ENCODE measurements at places on chromosomes 12 and 14.

- peaks cover 1% of the 10 kb centered on the region for H3K4me1 ChIP-seq
- H3K27me3 ChIP-seq: peaks cover 28% of the 10 kb centered on the region
- H3K27ac ChIP-seq: no peak within 1 kb of the TSS
- no peaks in the 10 kb centered on the region for H3K36me3 ChIP-seq
Measured at GRCh38 chr12:51907083-51907855, at the start of gene ACVRL1. ACVRL1 (plus strand) TSS chr12:51907504; CDS start chr12:51912475, 4,971 bp downstream.

DNA sequence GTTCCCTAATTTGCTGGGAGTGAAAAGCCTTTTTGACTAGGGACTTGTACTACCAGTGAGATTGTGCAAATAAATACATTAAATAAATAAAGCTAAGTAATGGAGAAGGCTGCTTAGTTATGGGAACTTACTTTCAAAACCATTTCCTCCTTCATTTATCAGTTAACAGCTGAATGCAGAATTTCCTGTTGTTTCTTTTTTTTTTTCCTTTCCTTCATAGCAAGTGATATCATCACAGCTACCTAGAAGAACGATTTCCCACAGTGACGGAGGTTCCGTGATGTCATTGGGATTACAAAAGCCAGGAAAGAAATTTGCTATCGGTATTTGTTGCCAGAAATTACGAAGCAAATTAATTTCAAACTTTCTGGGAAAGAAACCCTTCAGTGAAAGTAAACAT is 42.1 kb upstream of the SOCS2 start:
- H3K4me3 ChIP-seq: no peak overlapping the region
- peaks cover 9% of the 10 kb centered on the region for H3K4me1 ChIP-seq
- no peak overlapping the region for H3K27ac ChIP-seq
- DNase-seq: no peak
- no peaks in the 10 kb centered on the region for H3K36me3 ChIP-seq

DNA sequence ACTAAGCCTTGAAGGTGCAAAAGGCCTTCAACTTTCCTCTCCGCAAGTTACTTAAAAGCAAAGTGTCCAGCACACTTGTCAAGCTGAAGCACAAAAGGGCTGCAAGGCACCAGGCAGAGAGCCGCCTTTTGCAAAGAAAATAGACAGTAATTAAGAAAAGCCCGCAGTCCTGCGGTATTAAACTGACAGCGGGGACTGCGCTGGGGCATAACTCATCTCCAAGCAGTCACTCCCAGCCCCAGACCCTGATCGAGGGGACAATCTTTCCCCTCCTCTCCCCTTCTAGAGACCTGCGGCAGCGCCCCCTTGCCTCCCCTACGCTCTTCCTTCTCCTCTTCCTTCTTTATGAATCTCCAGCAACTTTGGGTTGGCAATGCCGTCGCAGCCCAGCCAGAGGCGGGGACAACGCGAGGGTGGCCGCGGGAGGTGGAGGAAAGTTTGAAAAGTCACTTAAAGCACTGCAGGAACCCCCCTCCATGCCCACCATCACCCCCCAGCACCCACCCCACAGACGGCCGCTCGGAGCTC is 200.9 kb upstream of the CAND1 start:
- H3K36me3 ChIP-seq: no peaks in the 10 kb centered on the region
- peaks cover 33% of the 10 kb centered on the region for H3K27me3 ChIP-seq
- H3K4me1 ChIP-seq: peaks cover 25% of the 10 kb centered on the region
- H3K4me3 ChIP-seq: peak overlapping the region; percentile 84
- H3K27ac ChIP-seq: peak overlapping the region; percentile 62
- DNase-seq: peak; percentile 14

DNA sequence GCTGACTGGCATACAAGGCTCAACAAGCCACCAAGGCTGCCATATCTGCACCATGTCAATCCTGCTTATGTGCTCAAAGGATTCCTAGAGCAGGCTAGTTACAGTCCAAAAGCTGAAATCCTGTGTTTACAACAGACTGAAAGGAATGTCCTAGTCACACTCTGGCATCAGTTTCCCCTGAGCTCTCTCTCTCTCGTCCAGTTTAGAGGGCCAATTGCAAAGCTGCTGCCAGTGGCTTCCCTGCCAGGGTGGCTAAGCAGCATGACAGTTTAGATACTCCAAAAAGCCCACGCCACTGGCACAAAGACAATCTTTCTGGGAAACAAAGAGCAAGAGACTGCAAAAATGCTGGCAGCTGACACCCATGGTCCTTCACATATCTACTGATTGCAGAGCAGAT is 392.1 kb downstream of the RPS29 start:
- no peak overlapping the region for H3K4me3 ChIP-seq
- H3K36me3 ChIP-seq: no peaks in the 10 kb centered on the region
- H3K27ac ChIP-seq: no peak overlapping the region
- DNase-seq: no peak

GRCh38 chr14:57058319-57058718 is 210.4 kb downstream of the EXOC5 start:
- peaks cover 11% of the 10 kb centered on the region for H3K27me3 ChIP-seq
- no peak overlapping the region for H3K27ac ChIP-seq

DNA sequence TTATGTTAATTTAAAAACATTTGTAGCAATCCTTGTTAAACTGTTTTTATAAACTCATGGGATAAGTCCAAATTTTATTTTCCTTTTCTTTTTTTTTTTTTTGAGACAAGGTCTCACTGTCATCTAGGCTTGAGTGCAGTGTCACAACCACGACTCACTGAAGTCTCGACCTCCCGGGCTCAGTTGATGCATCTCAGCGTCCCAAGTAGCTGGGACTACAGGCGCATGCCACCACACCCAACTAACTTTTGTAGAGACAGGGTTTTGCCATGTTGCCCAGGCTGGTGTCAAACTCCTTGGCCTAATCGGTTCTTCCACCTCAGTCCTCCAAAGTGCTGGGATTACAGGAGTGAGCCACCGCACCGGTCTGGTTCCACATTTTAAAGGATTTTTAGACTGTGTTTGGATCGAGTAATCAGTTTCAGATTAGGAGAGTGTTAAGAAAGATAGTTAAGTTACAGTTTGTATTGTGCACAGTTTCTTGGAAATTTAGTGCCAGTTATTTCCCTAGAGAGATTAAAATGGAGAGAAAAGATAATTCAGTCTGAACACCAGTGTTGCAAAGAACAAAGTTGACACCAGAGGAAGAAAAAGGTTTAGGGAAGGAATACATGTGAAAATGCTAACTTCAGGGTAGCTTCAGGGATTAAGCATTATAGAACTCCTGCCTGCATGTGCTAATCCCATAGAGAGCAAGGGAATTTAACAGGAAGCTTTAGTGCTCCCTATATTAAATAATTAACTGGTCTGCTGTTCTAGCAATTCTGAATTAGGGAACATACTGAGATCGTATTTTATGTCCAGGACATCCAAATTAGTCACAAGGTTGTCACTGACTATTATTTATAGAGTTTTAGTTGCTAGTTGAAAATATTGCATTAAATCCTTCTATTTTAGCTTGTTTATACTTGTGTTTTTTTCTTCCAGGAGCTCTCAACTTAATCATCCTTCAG is 10.1 kb downstream of the RAP1B start:
- H3K27me3 ChIP-seq: no peaks in the 10 kb centered on the region
- H3K4me3 ChIP-seq: peak overlapping the region; percentile 30
- no peak for DNase-seq
- H3K36me3 ChIP-seq: peaks cover 47% of the 10 kb centered on the region
- peaks cover 88% of the 10 kb centered on the region for H3K4me1 ChIP-seq

- no peak overlapping the region for H3K27ac ChIP-seq
- DNase-seq: no peak
- H3K4me1 ChIP-seq: no peaks in the 10 kb centered on the region
- H3K27me3 ChIP-seq: peaks cover 2% of the 10 kb centered on the region
- no peak overlapping the region for H3K4me3 ChIP-seq
Measured at GRCh38 chr12:89383235-89384049, 31.1 kb upstream of the DUSP6 start.

- peaks cover 17% of the 10 kb centered on the region for H3K4me1 ChIP-seq
- H3K36me3 ChIP-seq: no peaks in the 10 kb centered on the region
- no peak overlapping the region for H3K4me3 ChIP-seq
- DNase-seq: no peak
Measured at GRCh38 chr14:97217111-97217885, 420.1 kb downstream of the VRK1 start.

DNA sequence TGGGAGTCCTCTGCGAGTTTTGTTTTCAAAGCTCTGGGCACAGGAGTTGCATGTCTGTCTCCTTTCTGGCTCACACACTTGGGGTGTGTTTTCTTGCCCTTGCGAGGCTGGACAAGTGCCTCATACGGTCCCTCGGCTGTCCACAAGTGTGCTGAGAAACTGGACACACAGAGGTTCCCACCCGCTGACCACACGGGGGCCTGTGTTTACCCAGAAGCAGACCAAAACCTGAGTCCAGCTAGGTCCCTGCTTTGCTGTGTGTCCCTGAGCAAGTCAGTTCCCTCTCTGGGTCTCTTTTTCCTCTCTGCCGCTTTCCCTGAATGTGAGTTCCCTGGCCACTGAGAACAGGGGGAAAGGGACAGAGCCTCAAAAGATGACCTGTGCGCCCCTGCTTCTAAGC is 678 bp upstream of the OAS2 start:
- H3K27ac ChIP-seq: peak overlapping the region; percentile 94
- DNase-seq: no peak
- H3K4me3 ChIP-seq: peak overlapping the region; percentile 83
- no peaks in the 10 kb centered on the region for H3K27me3 ChIP-seq
- peaks cover 32% of the 10 kb centered on the region for H3K4me1 ChIP-seq

DNA sequence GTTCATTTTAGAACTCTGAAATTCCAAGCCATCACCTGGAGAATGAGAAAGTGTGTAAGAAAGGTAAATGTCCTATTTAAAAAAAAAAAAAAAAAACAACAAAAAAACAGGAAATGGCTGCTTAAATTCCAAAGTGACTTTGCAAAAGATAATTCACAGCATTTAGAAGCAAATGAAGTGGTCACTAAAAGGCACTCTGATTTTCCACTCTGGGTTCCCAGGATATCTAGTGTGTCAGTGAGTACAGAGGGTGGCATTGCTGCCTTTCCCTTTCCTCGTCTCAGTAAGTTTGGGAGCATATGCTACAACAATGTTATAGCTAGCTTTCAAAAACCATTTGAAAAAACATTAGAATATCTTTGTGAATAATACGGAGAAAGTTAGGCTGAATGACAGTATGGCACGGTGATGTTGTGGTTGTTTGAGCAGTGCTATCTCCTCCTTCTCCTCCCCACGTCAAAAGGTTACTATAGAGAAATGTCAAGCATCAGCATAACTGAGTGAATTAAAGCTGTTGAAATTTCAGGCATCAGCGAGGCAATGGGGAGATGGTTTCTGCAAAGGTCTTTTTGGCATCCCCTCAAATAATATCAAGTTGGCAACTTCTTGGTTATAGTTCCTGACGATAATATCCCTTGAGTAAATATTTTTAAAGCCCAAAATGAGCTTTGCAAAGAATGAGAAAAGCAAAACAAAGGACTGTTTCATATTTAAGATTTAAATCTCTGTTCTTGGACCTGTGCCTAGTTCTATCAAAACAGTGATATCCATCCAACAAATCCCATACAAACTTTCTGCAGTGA is 164.5 kb upstream of the E2F7 start:
- DNase-seq: no peak
- no peak overlapping the region for H3K27ac ChIP-seq
- H3K36me3 ChIP-seq: no peaks in the 10 kb centered on the region
- no peak overlapping the region for H3K4me3 ChIP-seq
- H3K4me1 ChIP-seq: no peaks in the 10 kb centered on the region

GRCh38 chr12:63276537-63277365 is 125.8 kb upstream of the AVPR1A start:
- no peak overlapping the region for H3K27ac ChIP-seq
- H3K27me3 ChIP-seq: no peaks in the 10 kb centered on the region
- no peaks in the 10 kb centered on the region for H3K4me1 ChIP-seq
- peak; percentile 16 for DNase-seq

- DNase-seq: no peak
- H3K4me3 ChIP-seq: no peak overlapping the region
- no peaks in the 10 kb centered on the region for H3K36me3 ChIP-seq
- H3K27ac ChIP-seq: no peak overlapping the region
- peaks cover 4% of the 10 kb centered on the region for H3K27me3 ChIP-seq
Measured at GRCh38 chr14:94373708-94374107, 14.7 kb downstream of the SERPINA1 start.

DNA sequence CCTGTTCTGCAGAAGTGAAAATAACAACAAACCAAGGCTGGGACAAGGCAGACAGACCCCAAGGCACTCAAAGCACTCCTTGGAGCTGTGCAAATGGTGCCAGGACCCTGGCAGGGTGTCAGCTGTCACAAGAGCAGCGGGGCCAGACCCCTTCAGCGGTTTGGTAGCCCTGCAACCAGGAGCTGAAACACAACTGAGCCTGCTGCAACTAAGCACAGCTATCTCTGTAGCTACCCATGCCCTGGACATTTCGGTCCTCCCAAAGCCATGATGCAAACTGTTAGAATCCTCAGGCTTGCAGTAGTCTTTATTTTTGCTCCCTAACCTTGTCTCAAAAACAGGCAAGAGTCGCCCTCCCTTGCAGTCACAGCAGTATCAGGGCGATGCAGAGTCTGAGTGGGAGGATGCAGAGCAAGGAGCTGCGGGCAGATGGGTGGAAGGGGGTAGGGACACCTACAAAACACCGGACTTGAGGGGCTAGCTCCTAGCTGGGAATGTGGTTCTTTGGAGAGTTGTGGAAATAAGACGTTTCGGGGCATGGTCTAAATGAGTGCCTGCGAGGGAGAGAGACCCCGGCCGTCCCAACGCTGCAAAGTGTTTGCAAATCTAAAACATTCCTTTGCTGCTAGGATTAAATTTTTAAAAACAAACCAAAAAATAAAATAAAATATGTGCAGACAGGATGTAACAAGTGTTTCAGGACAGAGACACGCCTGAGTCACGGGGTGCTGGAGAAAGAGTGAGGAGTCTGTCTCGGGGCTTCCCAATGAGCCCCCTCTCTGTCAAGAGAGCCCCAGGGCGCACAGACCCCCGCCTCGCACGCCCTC is 1.0 kb downstream of the NUAK1 start:
- peaks cover 14% of the 10 kb centered on the region for H3K4me1 ChIP-seq
- no peaks in the 10 kb centered on the region for H3K36me3 ChIP-seq
- H3K27me3 ChIP-seq: peaks cover 60% of the 10 kb centered on the region
- H3K27ac ChIP-seq: no peak overlapping the region

DNA sequence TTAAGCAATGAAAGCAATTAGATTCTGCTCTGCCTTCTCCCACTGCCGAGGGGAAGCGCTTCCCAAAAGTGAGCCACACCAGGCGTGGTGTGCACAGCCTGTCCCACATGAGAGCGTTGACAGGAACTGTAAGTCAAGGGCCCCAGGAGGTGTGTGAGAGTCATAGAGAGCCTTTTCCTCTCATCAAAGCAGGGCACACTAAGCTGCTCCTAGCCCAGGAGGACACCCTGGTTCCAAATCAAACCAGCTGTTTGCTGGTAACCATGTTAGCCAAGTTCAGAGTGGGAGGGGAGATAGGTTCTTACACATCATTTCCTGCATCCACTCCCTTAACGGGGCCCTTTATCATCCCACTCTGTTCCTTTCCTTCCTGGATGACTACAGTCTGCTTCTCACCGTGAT is 98.3 kb downstream of the SPTSSA start:
- no peak for DNase-seq
- H3K4me1 ChIP-seq: no peaks in the 10 kb centered on the region
- no peaks in the 10 kb centered on the region for H3K36me3 ChIP-seq
- H3K27me3 ChIP-seq: peaks cover 13% of the 10 kb centered on the region

GRCh38 chr12:86530996-86531655 is 274.9 kb upstream of the MGAT4C start:
- no peak overlapping the region for H3K4me3 ChIP-seq
- no peaks in the 10 kb centered on the region for H3K27me3 ChIP-seq
- H3K36me3 ChIP-seq: no peaks in the 10 kb centered on the region
- H3K27ac ChIP-seq: no peak overlapping the region
- DNase-seq: no peak
